Cortex of kidney (tissue), 1 donor: ENCODE measurements at places on chromosomes 1 and 21.

DNA sequence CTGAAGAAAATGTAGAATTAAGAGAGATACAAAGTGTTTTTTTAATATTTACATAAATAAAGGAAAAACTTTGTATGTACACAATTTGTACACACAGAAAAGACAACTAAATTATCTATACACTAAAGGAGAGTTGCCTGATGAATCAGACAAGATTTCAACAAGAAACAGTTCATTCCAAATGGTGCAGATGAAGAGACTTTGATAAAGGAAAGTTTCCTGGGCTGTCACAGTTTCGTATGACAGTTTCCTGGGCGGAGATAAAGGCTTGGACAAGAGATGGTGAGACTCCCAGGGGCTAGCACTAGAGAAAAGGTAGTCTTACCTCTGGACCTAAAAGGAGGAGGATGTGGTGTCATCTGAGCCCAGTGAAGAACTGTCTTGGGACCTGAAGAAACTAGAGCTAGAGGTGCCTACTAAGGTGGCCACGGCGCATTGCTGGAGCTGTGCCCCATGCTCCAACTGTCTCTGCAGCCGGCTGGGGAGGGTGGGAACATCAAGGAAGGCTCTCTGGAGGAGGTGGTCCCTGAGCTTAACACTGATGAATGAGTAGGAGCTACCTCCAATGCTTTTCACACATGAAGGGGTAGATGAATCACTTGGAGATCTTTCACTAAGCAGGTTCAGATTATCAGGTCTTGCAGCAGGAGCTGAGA lies 32.2 kb downstream of the ETS2 start:
- no peak for DNase-seq

GRCh38 chr1:233509526-233509925 lies 104.4 kb upstream of the KCNK1 start:
- DNase-seq: no peak

- no peak for DNase-seq
Observed at GRCh38 chr1:27363766-27364695, 2.7 kb downstream of the MAP3K6 start.

DNA sequence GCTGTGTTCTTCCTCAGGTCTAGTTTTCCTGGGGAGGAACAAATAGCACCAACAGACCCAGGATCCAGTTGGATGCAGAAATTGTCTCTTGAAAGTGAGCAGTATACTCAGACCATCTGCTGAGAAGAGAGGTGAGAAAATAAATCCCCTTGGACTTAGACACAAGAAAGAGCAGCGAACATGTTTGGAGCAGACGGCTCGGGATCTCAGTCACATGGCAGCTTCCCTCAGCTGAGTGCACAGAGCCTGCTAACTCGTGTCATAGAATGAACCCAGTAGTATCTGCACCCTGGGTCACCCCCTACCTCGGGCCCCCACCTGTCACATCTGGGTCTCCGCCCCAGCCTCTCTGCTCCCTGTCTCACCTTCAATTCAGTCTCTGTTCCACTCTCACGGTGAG lies 115.6 kb downstream of the CCDC185 start:
- DNase-seq: no peak

GRCh38 chr1:114043054-114043453 lies 63.8 kb downstream of the OLFML3 start:
- DNase-seq: no peak

DNA sequence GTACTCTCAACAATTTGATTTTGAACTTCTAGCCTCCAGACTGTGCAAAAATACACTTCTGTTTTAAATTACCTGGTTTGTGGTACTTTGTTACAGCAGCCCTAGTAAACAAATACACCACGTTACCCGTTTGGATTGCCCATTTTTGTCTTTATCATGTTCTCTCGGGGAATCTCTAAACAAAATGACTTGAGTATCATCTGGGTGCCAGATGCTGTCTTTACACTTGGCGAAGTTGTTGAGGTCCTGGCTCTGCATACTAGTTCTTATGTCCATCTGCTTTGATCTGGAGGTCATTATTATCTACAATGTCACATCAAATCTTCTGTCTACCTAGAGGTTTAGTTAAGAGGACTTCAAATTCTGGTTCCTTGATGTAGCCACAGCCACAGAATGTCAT lies 142.4 kb upstream of the NRIP1 start:
- DNase-seq: no peak

DNA sequence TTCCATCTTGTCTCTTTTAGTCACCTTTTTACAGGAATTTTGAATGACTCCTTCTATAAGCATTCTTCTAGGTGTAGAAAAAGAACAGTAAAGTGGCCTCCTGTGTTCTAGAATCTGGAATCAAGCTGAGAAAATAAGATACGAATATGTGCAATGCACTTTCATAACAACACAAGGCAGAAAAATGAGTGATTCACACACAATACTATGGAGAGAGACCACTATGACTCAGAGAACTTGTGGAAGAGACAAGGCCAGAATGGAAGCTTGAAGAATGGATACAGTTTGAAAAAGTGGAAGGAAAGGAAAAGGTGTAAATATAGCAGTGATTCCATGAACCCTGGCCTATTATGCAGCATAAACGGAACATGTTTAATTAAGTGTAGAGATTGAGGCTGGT lies 57.1 kb upstream of the SAMSN1 start:
- DNase-seq: no peak

DNA sequence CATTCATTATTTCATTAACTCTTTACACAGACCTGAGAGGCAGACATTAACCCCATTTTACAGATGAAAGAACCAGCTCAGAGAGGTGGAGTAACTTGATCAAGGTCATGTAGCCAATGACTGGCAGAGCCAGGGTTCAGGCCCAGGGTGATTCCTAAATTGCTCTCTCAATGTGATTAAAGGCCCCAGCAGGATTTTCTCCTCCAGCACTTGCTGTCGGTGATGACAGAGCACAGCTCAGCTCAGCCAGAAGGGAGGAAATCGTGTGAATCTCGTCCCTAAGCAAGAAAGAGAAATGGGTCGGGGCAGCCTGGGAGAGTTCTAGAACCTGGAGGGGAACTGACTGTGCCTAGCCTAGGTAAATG lies 19.5 kb upstream of the RNF19B start:
- DNase-seq: no peak

GRCh38 chr1:53529555-53529954 lies 70.4 kb downstream of the DMRTB1 start:
- no peak for DNase-seq

GRCh38 chr1:207067665-207068064 lies 14.6 kb downstream of the PFKFB2 start:
- no peak for DNase-seq

GRCh38 chr1:119758584-119758983 lies 10.1 kb downstream of the HMGCS2 start:
- no peak for DNase-seq

DNA sequence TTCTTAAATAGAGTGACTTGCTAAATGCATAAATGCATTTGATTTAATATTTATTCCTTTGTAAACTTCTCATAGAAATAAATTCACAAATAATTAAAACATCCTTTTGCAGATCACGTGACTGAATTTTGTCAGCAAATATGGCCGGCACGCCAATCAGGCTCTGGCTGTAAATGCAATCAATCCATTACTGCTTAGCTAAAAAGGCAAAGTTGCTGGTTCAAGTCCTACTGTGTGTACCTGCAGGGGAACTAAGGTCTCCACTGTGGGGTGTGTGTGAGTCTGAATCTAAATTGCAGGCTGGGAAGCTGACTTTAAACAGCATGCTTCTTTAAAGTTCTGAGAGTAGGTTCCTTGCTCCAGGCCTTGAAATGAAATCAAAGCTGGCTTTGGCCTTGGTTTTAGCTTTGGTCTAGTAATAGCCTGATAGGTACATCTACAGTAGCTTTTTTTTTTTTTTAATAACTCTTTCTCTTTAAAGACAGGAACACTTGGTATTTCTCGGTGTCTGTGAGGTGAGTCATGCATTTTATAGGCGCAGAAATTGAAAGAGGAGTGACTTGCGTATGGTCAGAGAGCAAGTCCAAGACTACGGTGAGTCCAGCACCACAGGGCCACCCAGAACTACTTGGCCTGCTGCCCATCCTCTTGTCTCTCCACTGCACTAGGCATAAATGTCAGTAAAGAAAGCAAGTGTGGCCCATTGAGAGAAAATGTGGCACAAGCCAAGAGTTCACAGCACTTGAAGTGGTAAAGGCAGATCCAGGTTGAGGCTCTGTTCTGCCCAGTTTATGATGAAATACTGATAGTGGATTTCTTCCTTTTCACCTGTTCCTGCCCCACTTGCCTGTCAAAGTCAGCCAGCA lies 36.2 kb upstream of the LYST start:
- DNase-seq: no peak

DNA sequence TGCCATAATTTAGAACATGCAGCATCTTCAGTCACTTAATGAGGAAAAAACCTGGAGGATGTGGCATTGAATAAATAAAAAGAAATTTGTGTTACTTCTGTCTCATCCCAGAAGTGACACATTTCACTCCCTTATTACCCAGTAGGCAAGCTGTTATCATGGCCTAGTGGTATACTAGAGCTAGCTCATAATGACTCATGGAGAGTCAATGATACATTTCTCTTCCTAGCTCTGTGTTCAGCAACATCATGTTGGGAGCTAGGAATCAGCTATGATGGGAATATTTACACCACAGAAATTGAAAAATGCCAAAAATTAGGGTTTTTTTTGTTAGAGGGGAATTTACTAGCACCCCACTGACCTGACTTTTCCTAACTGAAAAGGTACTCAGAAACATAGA lies 182.7 kb downstream of the HMCN1 start:
- no peak for DNase-seq

DNA sequence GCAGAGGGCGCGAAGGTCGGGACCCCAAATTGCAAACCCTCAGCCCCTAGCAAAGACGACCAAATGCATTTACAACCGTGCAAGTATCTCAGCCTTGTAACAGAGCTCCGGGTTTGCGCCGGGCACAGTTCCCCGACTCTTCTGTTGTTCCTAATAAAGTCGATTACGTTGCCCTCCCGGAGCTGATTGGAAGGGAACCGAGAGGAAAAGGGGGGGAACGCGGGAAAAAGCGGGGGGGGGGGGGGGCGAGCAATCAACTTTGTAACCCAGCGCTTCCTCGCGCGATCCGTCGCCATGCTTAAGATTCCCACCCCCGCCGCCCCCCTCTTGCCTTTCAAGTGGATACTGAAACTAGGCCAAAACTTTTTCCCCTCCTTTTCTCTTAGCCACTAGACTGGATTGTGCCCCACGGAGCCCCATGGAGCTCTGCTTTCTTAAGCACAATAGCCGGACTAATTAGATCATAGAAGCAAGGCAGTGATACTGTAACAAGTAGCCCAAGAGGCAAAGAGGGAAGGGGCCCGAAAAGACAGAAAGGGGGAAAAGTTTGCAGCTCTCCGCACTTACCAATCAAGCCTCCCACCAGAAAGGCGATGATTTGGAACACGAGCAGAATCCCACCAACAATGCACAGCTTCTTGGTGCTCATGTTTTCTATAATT lies 565 bp downstream of the WLS start:
- no peak for DNase-seq

DNA sequence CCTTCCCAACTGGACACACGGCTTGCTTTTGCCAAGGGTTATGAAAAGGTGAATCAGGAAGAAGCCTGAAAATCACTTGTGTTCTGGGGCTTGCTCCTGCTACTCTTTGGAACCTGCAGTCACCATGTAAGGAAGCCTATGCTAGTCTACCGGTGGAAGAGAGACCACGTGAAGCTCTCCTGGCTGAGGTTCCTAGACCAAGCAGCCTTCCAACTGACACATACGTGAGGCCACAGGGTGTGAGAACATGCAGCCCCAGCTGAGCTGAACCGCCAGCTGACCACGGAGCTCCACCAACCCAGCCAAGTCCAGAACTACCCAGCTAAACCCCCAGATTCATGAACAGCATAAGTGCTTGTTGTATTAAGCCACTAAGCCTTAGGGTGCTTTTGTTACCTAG lies 72.8 kb upstream of the KRTAP19-8 start:
- no peak for DNase-seq

DNA sequence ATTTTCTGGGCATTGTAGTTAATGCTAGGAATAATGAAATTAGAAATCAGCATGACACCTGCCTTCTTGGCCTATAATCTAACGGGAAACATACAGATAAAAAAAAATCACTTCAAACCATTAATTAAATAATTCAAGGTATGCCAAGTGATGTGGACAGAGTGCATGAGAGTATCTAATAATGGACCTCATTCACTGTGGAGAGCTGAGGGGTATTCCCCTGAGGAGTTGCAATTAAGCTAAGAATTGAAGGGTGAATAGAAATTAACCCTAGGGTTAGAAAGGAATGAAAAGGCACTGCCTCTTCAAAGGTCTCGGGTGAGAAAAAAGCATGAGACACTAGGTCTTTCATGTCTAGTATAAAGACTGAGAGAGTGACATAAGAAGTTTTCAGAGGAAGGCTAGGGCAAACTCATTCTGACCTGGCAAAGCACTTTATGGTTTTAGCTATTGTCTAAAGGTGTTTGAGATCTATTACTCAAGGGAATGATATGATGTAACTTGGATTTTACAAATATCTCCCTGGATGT lies 466.1 kb downstream of the KCNT2 start:
- no peak for DNase-seq
